ENCODE measurements at places on chromosomes 3 and 15.
A peak's percentile ranks its signal among the peaks of the same experiment; 100 is the strongest.

DNA sequence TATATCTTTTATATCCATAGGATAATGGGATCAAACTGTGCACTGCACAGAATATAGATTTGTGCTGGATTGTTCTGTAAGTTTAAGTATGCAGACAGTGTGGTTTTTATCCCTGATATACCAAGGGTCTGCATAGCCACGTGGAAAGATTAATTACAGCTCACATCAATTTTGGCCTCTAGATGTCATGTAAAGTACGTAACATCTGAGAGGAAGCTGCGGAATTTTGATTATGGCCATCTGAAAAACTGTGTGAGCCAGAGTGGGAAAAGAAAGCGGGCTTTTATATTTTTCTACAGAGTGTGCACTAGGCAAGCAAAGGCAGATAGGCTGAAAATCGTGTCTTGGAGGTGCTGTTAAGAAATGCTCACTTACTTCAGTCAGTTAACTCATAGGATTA lies 562.7 kb downstream of the GBE1 start:
- no peak for DNase-seq

DNA sequence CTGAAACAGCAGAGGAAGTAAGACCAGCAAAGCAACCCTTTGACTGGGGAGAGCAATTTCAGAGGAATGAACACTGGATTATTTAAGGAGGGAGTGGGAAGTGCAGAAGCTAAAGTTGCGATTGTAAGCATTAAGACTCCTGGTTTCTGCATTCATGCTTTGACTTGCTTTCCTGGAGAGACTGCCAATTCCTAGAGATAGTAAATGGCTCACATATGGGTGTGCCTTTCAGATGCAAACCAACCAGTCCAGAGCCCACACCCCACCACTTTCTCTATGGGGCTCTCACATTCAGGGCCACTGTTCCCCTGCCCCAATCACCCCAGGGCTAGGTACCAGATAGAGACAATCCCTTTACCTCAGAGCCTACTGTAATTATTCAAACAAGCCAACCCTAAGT lies 200.9 kb upstream of the EIF1B start:
- DNase-seq, result no peak

- no peak for DNase-seq
Measured at GRCh38 chr3:140434261-140434905, 243.5 kb upstream of the TRIM42 start.

DNA sequence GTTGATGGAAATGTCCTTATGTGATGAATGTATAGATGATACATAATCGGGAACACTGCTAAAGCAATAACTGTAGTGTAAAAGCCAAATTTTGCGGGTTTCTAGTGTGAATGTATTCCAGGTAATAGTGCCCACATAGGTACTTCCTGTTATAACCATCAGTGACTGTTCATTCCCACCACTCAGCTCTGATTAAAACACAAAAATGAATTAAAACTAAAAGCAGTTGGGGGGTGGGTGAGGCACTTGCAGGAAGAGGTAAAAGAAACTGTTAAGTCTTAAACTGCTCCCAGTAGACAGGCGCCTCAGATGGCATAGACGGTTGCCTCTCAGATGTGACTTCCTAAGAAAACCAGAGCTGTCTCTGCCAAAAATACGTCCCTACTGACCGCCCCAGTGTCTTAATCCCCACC lies 893 bp upstream of the MTHFS start:
- DNase-seq, result no peak

DNA sequence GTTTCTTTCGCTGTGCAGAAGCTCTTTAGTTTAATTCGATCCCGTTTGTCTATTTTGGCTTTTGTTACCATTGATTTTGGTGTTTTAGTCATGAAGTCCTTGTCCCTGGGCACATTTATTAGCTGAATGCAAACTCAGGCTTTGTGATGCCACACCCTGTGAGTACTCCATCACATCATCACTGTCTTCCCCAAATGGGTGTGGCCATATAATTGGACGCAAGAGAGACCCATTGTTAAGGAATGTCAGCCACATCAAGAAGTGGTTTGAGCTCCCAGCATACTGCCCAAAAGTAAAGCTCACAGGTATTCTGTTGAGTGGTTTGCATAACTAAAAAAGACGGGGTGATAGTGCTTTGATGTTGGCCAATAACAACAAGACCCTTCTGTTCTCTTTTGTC lies 245.7 kb downstream of the SV2B start:
- no peak for DNase-seq

GRCh38 chr3:50474717-50475116 lies 28.7 kb downstream of the CACNA2D2 start:
- no peak for DNase-seq

- no peak for DNase-seq
Measured at GRCh38 chr3:127091376-127091775, 101.6 kb upstream of the PRR23E start.

- DNase-seq, result no peak
Measured at GRCh38 chr3:193744822-193745684, 152.0 kb downstream of the OPA1 start.

DNA sequence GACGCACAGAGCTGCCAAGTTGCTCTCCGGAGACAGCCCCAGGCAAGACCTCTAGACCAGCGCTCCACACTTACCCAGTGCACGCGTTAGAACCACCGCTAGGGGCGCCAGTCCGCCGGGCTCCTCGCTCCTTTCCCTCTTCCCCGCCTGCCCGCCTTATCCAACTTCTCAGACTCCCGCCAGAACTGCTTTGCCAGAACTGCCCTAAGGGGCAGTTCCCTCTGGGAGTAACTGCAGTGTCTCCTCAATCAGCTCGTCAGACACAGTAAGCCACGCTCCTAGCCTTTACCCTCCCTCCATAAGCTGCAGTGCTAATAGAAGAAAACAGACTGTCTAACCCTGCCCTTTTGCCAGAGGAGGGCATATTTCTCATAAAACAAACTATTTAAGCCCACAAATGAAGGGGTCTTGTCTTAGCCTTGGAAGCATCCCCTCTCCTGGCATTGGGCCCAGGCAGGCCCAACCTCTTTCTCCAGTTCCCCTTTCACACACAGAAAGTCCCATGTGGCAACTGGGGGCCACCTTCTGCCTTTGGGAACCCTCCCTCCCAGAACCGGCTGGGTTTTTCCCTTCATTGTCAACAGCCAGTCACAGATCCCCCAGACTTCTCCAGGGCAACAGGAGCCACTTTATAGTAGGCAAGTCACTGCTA lies 3.7 kb downstream of the BMF start:
- DNase-seq, result peak; percentile 75
